Caki2 (cell line): ENCODE measurements at places on chromosomes 12 and 14. TPM values are rescaled to one million over a fixed set of nuclear protein-coding genes. Genes with fewer than 3 reads are reported as not detected.

- no peak for DNase-seq
Observed at GRCh38 chr12:76375939-76376338, 27.7 kb upstream of the BBS10 start.

GRCh38 chr14:20750194-20750593, 4.5 kb downstream of the EDDM3A start:
- no peak for DNase-seq

DNA sequence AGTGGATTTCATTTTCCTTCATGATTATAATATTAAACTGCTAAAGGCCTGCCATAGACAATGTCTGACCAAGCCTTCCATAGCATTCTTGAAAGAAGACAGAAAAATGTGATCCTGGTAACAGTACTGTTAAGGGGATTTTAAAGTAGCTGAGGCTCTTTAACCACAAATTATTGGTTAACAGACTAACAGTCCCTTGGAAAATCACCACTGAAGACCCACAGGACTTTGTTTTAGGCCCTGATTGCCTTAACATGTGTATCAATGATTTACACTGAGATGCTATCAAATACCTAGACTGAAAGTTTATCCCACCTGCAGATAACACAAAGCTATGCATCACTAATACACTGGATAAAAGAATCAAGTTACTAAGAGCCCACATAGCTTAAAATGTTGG, 6.0 kb downstream of the KRT79 start:
- no peak for DNase-seq

DNA sequence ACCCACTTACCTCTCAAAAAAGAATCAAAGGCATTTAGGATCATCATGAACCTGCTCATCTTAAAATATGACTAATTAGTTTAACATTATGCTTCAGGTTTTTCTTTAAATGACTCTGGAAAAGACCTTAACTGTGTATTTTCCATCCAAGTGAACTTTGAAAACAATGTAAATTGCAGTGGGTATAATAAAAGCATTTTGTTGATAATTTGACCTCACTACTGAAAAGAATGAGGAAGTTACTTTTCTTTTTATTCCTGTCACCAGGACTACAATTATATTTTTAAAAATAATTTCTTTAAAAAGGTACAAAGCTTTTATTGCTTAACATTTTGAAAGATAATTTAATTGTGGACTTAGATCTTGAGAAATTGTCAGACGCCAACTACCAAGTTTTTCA, 249.9 kb downstream of the ALX1 start:
- DNase-seq, result no peak

The SLCO1B1 gene
- total RNA-seq, result not detected in 2 replicates

The SLC25A47 gene
- not detected in 2 replicates for total RNA-seq
